HFFc6 (cell line): ENCODE measurements at places on chromosomes 4 and X.

GRCh38 chrX:116284400-116284799 lies 113.9 kb downstream of the AGTR2 start:
- no peak for DNase-seq

DNA sequence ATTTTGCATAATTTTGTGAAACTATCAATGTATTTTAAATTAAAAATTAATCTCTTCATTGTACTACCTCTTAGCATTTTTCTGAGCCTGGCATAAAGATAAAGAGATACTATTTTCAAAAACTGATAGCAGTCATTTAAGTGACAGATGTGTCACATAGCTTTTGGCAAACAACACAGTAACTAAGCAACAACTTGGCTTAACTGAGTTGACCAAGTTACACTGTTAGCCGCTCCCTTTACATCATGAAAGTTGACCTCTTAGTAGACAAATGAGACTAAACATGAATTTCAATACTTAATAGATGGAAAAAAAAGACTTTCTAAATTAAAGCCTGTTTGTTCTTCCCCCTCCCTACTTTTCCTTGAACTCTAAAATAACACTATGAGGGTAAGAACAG lies 62.0 kb downstream of the ATP8A1 start:
- DNase-seq, result no peak

DNA sequence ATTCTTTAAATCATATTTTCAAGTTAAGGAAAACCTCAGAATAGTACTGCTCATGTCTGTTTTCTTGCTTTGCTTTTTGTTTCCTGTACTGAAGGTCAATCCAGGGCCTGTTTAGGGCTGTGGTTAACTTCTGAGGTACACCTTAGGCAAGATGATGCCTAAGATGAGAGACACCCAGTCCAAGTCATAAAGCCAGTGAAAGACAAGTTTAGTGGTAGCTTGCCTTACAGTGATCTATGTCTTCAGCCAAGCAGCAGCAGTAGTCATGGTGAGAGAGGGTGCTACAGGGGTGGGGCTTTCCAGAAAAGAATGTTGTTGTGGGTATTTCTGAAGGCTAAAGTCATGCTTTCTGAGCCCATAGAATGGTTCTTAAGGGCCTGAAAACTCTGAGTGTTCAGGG lies 173.7 kb downstream of the VSIG4 start:
- DNase-seq, result no peak

DNA sequence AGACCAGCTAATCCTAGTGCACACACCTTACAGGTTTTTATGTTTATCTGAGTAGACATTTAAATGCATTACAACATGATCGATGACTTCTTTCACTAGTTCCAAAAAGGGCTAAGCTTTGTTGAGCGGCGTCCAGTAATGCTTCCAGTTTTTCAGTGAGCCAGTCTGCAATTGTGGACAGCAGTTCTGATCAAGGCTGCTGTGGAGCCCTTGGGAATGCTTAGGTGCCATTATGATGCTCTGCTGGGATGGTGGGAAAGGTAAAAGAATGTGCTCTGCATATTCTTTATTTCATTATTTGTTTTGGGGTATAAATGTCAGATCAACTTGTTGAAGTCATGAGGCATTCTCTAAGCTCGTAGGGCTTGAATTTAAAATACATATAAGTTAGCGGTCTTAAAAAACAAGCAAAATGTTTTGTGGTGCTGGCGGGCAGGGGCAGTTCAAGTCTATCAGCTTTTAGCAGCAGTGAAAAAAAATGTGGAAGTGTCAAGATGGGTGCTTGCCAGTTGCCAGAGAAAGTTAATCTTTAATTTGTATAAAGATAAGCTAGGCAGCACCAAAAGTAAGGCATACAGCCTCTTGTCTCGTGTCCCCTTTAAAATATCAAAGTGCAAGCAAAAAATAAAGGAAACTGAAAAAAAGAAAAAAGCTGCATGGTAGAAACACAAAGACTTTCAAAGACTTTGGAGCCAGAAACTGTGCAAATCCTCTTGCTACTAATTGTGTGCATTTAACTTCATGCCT lies 5.8 kb downstream of the MID1IP1 start:
- no peak for DNase-seq

GRCh38 chr4:137213372-137214173 lies 318.7 kb downstream of the PCDH18 start:
- peak; percentile 75 for DNase-seq

GRCh38 chrX:153450949-153451277 lies 5.1 kb upstream of the TREX2 start:
- no peak for DNase-seq

DNA sequence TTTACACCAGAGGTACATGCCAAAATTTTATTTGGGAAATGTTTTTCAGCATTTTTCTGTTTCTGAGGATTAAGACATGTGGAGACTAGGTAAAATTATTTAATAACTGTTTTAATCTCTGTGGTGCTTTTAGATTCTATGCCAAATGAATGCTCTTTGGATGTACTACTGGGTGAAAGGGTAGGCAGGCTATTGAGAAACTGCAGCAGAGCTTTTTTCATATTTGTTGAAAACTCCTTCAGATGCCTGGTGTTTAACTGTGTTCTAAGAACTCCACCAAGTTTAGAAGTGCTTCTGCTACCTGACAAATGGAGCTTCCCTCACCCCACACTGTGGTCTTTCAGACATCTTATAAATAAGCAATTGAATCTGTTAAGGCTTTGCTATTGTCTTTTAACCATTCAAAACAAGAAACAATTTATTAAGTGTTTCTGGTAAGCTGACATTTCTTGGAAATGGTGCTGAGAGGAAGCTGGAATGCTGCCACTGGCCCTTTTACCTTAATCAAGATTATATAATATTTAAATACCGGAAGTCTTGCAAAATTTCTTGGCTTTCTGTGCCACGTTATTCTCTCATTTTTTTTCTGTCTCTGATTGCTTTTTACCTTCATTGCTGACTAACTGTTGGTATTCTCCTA lies 51.2 kb upstream of the CYSLTR1 start:
- DNase-seq, result no peak

DNA sequence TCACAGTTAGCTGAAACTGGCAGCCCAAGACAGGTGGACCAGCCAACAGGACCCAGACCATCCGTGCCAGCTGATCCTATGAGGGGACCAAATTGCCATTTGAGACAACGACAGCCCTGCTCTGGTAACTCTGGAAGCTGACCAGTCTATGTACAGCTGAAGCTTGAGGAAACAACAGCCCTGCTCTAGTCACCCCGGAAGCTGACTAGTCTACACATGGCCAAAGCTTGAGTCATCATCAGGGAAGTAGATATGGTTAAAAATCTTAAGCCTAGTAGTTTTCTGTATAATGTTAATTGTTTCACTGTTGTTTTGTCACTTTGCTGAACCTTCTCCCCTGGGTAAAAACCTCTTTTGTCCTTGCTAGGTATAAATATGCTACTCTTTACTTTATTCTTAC lies 905.4 kb upstream of the NDST4 start:
- no peak for DNase-seq

DNA sequence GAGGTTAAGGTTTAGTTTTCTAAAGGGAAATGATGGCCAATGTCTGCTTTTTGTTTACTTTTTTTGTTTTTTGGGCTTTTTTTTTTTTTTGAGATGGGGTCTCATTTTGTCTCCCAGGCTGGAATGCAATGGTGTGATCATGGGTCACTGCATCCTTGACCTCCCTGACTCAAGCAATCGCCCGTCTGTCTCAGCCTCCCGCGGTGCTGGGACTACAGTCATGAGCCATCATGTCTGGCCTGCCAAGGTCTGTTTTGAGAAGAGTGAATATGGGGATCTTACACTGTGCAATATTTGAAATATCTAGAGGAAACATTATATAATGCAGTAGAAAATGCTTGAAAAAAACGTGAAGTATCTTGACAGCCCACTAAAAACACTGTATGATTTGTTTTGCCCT lies 162.5 kb downstream of the GASK1B start:
- DNase-seq, result no peak

DNA sequence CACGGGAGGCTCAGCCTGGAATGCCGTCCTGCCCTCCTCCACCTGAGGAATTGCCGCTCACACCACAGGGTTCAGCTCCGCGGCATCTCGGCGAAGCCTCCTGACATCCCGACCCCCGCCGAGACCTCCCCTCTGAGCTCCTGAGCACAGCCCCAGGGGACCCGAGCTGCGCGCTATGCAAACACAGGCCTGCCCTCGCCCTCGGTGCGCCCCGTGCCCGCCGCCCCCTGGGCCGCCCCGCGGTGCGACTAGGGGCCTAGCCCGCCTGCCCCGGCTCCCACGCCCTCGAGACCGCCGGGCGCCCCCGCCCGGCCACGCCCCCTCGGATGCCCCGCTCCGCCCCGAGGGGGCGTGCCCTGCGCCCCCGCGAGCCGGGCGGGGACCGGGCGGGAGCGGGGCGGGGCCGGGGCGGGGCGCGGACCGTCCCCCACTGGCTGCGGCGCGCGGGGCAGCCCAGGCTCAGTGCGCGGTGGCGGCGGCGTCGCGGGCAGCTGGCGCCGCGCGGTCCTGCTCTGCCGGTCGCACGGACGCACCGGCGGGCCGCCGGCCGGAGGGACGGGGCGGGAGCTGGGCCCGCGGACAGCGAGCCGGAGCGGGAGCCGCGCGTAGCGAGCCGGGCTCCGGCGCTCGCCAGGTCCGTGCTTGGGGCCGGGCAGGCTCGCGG lies at the start of gene FGFR3:
FGFR3 (plus strand) TSS at position 462 of the 664 bp plus-strand sequence. CDS start 642 bp downstream, outside the sequence.
- DNase-seq, result no peak

DNA sequence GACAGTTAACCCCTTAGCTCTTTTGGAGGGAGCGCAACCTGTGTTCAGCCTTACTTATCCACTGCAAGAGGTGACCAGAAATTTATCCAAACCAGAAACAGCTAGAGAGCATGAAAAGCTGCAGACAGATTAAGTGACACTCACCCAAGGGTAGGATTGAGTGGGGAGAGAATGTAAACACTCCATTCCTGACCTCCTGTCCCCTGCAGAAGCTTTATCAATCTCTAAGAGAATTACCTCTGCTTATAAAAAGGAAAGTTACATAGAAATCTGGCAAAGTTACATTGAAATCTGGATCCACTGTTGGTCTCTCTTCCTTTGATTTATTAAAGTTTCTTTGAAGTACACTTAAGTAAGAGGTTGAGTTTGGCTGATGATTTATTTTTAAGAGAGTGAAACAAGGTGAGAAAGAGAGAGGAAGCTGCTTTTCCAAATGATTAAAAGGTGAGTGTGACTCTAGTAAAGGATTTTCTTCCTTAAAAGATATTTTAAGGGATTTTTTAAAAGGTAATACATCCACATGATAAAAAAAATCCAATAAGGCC lies 112.3 kb downstream of the ANAPC4 start:
- DNase-seq, result no peak

DNA sequence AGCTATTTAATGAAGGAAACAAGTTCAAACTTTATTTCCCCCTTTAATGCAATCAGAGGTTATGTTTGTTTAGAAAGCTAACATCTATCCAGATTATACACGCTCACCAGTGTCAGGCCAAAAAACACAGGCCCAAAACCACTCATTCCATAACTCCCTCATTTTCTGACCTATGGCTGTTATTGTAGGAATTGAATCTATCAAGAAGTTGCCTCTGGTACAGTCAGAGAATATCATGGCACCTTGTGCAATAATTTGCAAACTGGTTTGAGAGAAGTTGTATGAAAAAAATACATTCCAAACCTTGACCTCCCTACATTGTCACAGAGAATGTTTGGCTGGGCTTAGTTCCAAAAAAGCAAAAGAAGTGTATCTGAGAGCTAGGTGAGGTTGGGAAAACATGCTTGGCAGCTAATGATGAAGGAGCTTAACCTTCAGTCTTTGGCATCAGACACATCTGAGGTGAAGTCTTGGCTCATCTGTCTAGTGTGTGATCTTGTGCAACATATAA lies 591.0 kb downstream of the ANKRD50 start:
- DNase-seq, result peak; percentile 21

DNA sequence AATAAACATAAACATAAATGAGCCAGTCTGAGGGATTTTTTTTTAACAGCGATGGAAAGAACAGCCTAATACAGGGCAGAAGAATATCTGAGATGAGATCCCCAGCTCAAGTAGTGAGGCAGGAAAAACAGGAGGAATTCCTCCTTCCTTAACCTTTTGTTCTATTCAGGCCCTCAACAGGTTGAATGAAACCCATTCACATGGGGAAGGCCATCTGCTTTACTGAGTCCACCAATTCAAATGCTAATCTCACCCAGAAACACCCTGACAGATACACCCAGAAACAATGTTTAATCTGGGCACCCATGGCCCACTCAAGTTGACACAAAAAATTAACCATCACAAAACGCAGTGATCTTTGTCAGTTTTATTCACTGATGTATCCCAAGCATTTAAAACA lies 45.5 kb downstream of the SMIM31 start:
- no peak for DNase-seq

DNA sequence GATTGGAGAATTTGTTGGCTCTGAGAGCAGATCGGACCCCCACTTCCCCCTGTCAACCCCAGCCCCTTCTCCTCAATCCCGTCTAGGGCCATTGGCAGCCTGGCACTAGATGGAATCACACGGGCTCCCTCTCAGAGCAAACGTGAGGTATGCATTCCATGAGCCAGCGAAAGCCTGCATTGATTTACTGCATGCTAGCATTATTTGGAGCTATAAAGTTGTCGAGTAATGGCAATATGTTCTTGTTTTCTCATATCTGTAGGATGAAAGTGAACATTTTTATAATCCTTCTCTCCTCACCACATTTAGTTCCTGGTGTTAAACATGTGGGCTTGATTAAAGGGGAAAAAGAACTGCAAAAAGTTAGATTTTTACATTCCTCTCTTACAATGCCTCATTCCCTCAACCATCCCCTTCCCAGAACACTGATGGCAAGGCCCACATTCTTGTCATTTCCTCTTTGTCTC lies 159.2 kb downstream of the SPRY1 start:
- DNase-seq, result no peak

GRCh38 chr4:41069257-41069656 lies 145.1 kb downstream of the APBB2 start:
- DNase-seq, result no peak

DNA sequence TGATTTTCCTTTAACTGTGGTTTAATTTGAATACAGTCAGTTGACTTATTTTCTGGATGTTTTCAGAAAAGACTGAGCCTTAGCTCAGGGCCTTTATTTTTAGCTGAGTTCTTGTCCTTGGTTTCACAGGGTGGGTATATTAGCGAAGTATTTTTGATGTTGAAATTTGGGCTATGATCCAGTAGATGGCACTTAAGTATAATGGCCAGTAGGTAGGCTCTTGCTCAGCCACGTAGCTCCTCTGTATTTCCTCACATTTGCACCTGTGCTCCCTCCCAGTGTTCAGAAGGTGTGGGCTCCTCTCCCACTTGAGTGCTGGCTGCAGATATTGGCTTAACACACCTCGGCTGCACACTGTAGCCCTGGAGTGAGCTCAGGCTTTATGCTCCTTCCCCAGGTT lies 549.9 kb upstream of the AMOT start:
- no peak for DNase-seq

DNA sequence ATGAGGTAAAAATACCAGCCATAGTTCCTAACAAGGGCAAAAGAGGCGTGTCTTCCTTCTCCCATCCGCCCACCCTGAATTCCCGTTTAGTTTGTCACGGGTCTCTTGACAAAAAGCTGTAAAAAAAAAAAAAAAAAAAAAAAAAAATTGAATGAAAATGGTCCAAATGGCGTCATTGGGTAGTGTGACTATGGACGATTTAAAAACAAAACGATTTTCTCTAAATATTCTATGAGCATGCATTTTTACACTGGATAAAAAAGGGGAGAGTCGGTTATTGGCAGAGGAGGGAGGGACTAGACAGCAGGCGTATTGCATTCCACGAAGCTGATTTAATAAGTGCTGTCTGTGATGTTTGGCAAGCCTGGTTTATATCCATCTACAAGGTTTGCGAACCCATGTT lies at the start of gene FAM133A:
FAM133A (plus strand) TSS at position 338 of the 403 bp plus-strand sequence. CDS start 35,214 bp downstream, outside the sequence.
- peak; percentile 36 for DNase-seq

- DNase-seq, result no peak
These were observed 316.0 kb downstream of the CCSER1 start for GRCh38 chr4:90443231-90443630.
